ENCODE measurements at places on chromosomes 6 and 20.
A peak's percentile ranks its signal among the peaks of the same experiment; 100 is the strongest.

DNA sequence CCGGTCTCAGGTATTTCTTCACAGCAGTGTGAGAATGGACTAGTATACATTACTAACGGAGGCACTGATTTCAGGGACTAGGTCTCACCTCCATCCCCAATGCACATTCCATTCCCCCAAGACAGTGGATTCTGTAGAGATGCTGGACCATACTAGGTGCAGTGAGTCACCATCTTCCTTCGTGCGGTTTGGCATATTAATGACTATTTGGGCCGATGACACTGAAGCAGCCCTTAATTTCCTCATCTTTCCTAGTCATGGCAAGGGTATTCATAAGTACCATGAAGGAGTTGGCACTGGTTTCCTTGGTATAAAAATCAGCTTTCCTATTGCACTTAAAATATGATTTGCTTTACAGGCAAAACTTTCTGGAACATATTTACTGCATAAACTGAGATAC lies 121.4 kb upstream of the TRAF3IP2 start:
- DNase-seq = no peak

DNA sequence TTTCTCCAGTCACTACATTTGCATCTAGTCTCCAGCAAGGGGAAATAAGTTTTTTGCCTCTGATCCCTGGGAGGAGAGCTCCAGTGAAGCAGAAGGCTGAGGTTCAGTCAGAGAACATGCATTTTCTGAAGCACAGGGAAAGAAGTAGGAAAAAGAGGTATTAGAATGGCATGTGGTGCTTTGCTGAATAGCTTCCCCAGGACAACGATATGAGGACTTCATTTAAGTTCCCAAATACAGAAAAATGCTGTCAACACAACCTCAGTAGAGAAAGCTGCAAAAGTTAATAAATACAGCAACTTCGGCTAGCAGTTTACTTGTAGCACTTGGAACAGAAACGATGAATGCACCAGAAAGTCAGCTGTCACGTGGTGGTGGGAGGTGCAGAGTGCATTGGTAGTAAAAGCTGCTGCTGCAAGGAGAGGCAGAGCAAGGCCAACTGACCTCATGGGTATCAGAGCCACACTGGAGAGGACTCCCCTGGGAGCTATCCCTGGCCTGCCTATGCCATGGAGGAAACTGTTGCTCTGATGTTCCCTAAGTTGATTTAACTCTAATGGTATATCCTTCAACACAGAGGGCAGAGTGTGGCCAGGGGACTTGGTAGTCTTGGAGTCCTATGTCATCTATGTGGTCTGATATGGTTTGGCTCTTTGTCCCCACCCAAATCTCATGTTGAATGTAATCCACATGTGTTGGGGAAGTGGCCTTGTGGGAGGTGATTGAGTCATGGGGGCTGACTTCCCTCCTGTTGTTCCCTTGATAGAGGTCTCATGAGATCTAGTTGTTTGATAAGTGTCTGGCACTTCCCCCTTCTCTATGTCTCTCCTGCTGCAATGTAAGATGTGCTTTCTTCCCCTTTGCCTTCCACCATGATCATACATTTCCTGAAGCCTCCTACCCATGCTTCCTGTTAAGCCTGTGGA lies 85.9 kb downstream of the ADTRP start:
- DNase-seq = no peak

GRCh38 chr6:126949786-126950185 lies 168.7 kb upstream of the RSPO3 start:
- DNase-seq = no peak

- peak; percentile 88 for DNase-seq
Measured at GRCh38 chr20:58309591-58310290, at the start of gene RAB22A. TSS of gene RAB22A (plus strand) at chr20:58309715. CDS start at chr20:58309977, 262 bp downstream.

DNA sequence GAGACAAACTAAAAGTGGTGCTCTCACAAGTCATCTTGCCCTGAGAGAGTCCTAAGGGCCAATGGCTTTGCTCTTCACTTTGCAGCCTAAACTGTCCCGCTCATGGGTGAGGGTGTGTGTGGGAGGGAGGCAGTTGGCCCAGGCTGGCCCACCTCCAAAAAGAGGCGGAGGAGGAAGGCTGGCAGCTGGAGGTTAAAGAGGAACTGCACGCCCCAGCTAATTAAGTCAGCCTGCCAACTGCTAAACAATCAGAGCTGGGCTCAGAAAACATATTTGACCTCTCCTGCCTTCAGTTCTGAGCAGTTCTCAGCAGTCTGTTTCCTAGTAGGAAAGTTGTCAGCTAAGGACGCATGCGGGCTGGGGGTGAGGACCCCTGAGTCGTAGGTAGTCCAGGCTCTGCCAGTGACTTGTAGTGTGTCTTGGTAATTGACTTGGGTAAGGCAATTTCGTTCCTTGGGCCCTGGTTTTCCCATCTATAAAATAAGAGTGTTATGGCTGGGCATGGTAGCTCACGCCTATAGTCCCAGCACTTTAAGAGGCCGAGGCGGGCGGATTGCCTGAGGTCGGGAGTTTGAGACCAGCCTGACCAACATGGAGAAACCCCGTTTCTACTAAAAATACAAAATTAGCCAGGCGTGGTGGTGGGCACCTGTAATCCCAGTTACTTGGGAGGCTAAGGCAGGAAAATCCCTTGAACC lies 17.0 kb downstream of the GSS start:
- no peak for DNase-seq

DNA sequence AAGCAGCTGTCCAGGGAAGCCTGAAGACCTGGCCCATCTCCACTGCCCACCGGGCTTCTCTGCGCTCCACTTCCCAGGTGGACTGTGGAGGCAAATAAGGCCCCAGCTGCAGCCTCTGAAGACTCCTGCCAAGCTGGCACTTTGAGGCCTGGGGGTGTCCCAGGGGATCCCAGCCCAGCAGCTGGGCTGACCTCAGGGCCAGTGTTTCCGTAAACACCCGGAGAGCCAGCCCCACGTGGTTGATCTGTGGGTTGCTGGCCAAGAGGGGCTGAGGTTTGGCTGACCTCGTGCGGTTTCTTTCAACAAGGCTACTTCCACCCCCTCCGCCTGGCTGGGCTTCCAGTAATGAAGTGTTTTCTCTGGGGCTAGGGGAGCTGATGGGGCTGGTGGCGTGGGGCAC lies 12.4 kb upstream of the CCN5 start:
- no peak for DNase-seq

DNA sequence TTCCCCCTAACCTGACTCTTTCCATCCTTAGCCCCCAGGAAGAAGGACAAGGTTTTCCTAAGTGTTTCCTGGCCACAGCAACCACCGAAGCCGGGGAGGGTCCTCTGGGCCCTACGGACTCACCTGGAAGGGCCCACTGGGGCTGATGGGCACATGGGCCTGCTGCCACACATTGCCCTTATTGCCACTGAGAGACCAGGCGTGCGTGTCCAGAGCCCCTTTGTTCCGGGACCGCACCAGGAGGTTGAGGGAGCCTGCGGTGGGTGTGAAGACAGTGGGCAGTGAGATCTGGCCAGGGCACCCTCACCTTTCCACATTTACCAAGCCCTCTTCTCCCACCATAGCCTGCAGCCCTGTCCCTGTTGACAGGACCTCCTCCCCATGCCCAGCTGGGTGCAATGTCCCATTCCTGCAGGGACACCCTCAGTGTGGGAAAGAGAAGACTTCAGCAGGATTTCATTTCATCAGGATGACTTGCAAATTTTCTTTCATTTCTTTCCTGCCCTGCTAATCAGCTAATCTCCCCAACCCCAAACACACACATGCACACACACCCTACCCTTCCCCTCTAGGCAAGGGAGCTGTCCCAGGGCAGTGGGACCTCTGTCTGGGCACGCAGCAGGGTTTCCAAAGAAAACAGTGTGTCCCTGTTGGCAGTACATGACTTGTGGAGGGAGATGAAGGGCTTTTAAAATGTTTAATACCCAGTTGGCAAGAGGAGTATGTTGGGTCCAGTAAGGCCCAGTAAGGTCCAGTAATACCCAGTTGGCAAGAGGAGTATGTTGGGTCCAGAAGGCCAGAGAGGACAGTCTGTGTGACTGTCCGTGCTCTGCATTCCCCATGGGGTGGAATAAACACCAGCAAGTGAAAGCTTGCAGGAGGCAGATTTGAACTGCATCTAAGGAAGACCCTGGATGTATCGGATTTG lies 59.0 kb downstream of the MDGA1 start:
- DNase-seq = peak; percentile 66

DNA sequence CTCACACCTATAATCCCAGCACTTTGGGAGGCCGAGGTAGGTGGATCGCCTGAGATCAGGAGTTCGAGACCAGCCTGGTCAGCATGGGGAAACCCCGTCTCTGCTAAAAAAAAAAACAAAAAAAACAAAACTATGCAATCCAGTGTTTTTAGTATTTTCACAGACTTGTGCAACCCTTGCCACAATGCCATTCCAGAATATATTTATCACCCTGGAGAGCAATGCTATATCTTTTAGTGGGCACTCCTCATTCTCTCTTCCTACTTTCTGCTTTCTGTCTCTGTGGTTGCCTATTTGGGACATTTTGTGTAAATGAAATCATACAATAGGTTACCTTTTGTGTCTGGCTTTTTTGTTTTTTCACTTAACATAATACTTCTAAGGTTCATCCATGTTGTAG lies 39.1 kb upstream of the MROH8 start:
- DNase-seq = no peak

DNA sequence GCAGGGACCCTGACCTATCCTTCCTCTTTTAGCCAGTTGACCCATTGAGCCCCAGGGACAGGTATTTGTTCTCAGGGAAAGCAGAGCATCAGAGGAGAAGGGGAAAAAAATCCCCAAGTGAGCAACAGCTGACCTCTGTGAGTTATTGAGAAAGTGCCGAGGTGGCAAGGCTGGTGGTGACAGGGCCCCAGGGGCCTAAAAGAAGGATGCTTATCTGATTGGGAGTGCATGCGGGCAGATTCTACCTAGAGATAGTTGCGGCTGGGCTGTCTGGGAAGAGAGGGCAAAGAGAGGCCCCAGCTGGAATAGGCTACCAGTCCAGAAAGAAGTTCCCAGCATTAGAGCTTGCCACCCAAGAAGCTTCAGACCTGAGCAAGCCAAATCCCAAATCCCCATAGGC lies 26.5 kb upstream of the MAFB start:
- no peak for DNase-seq

- no peak for DNase-seq
Measured at GRCh38 chr6:143609972-143610371, 67.8 kb upstream of the PHACTR2 start.

GRCh38 chr6:132820629-132821381 lies 6.4 kb downstream of the RPS12 start:
- peak; percentile 31 for DNase-seq

DNA sequence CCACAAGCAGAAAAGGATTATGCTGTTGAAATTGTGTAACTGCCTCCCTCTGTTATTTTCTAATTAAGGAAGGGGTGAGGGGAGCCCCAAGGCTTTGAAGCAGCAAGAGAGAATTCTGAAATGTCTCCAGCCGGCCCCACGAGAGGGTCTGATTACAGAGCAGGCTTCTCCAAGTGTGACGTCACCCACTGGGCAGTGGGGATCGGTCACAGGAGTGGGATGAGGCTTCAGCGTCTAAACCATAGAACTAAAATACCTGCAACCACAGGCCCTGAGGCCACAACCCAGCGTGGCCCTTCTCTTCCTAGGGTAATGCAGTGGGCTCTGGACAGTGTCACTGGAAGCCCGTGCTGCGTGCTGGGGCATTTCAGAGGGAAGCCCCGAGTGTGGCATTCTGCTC lies 38.6 kb upstream of the APCDD1L start:
- DNase-seq = no peak

- DNase-seq = no peak
Measured at GRCh38 chr20:57410398-57410920, 19.3 kb downstream of the RBM38 start.

- no peak for DNase-seq
Measured at GRCh38 chr20:24442909-24443308, 26.5 kb upstream of the SYNDIG1 start.

DNA sequence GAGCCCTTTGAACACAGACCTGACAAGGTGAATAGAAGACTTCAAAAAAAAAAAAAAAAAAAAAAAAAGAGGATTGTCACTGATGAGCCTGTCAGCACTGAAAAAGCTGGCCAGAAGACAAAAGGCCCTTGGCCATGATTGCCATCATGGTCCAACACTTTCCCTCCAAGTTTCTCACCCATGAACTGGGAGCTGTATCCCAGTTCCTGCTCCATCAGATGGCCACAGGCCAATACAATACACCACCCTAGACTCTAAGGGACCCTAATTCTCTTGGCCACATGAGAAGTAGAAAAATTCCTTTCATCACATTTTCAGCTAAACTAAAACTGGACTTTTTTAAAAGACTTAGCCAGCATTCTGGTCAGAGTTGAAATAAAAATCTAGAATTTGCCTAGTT lies 50.2 kb downstream of the NUDT3 start:
- DNase-seq = no peak

GRCh38 chr6:15798533-15799255 lies 135.9 kb upstream of the DTNBP1 start:
- DNase-seq = no peak

- no peak for DNase-seq
Measured at GRCh38 chr6:129908356-129908755, 47.2 kb upstream of the TMEM244 start.
